Neural crest cell (in vitro differentiated cells): ENCODE measurements at places on chromosomes 4 and X. TPM values are rescaled to one million over a fixed set of nuclear protein-coding genes. Genes with fewer than 3 reads are reported as not detected.

The PCDH18 gene
- total RNA-seq = 65.7 and 67.4 TPM in 2 replicates

The NR0B1 gene
- not detected in 2 replicates for total RNA-seq

The IGSF1 gene
- total RNA-seq = 3.8 and 3.9 TPM in 2 replicates

The CYTL1 gene
- total RNA-seq = 13.2 and 13.5 TPM in 2 replicates

The PGAM4 gene
- total RNA-seq = not detected in 2 replicates

DNA sequence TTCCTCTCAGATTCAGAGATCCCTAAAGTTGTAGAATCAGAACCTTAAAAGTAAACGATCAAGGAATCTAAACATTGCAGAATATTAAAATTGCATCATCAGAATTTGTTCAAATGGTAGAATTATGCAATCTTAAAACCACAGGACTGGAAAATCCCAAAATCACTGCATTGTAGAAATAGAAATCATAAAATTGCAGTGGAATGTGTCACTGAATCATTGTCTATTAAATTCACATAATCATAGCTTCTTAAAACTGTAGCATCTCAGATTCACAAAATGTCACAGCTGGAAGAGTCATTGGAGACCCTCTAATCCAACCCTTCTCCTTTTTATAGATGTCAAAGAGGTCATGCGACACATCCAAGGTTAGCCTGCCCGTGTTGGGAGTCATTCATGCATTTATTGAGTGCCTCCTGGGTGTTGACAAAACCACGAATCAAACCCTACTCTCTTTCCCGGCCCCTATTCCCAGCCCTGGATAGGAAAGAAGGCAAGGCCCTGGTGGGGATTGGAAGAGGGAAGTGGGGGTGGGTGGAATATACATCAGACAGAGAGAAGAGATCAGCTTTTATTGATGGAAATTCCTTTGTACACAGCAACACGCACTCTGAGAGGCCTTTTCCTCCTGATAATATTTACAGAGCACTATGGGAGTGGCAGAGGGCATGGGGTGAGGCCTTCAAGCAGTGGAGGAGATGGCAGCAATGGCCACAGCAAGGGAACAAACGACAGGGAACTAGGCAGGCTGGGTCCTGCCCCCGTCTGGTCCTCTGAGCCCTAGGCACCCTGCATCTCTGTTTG, 15.4 kb downstream of the IQSEC2 start:
- no peak for DNase-seq

- no peak for DNase-seq
Observed at GRCh38 chrX:67635424-67635823, 91.6 kb downstream of the AR start.

GRCh38 chr4:27005501-27005900, 144.9 kb downstream of the STIM2 start:
- no peak for DNase-seq

GRCh38 chr4:152806501-152807125, 26.9 kb downstream of the ARFIP1 start:
- no peak for DNase-seq

DNA sequence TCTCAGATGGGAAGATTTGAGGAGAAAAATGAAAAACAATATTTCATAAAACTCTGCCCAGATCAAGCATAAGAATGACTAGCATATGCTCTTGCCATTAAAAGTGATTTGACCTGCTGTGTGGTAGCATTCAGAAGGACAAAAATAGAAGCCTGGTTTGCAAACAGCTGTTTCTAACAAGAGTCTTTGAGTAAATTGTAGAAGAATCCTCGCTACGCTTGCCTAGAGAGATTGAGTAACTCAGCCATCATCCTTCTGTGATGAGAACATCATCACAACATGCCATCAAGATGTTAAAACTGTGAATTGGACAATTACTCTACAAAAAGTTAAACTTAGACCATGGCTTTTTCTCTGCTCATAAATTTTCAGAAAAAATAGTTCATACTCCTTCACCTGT, 168.9 kb upstream of the PUDP start:
- DNase-seq = no peak

- DNase-seq = no peak
Observed at GRCh38 chr4:42339935-42340406, 57.3 kb upstream of the SHISA3 start.

DNA sequence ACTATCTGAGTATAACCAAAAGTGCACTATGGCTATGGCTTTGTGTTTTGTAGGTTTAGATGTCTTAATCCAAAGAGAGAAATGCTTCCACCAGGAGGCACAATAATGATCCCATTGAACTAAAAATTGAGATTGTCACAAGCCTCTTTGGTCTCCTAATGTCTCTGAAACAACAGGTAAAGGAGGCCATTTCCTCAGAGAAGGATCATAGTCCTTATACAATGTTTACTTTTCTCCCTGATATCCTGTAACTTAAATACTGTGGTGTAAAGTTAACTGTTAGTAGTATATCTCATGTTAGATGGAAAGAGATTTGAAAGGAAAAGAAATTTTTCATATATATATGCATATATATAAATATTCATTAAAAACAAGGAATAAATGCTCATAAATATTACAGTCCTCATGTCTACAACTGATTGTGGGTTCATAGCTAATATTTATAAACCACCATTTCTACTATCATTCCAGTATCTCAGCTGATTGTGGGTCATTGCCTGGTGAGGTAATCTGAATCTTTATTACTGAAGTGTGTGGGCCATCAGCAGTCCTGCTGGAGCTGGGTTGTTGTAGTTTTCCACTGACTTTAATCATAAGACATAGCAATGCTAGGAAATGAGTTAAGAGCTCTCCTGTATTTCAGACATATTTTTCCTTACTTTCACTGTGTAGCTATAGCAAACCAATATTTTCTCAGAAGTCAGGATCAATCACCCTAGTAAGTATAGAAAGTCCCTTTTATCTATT, 1230.4 kb downstream of the PCDH18 start:
- DNase-seq = no peak

- no peak for DNase-seq
Observed at GRCh38 chrX:41289095-41289494, 44.9 kb upstream of the DDX3X start.

- no peak for DNase-seq
Observed at GRCh38 chr4:76074468-76074867, at the start of gene ART3. TSS of gene ART3 (plus strand) at chr4:76074709. CDS start at chr4:76075890, 1,181 bp downstream.
